ENCODE measurements at places on chromosomes 12 and 14. TPM values are rescaled to one million over a fixed set of nuclear protein-coding genes. Genes with fewer than 3 reads are reported as not detected.

CEBPE gene
- 1.5 TPM for total RNA-seq

NOVA1 gene
- total RNA-seq = 11.5 TPM

ADGRD1 gene
- total RNA-seq = 7.3 TPM

FAM181A gene
- not detected for total RNA-seq

SLCO1B3 gene
- not detected for total RNA-seq

NUMB gene
- 43.4 TPM for total RNA-seq

HCAR2 gene
- total RNA-seq = 11.8 TPM

MAP3K9 gene
- 6.9 TPM for total RNA-seq

KRT71 gene
- 454 TPM for total RNA-seq

ATP6V1D gene
- total RNA-seq = 84.3 TPM

POTEM gene
- total RNA-seq = not detected

TMEM179 gene
- 0.39 TPM for total RNA-seq

Measured in skin of body (tissue), 3 donors.